M059J (cell line): ENCODE measurements at places on chromosomes 5 and 9. TPM values are rescaled to one million over a fixed set of nuclear protein-coding genes. Genes with fewer than 3 reads are reported as not detected.

The CDC20B gene
- not detected in 2 replicates for total RNA-seq

DNA sequence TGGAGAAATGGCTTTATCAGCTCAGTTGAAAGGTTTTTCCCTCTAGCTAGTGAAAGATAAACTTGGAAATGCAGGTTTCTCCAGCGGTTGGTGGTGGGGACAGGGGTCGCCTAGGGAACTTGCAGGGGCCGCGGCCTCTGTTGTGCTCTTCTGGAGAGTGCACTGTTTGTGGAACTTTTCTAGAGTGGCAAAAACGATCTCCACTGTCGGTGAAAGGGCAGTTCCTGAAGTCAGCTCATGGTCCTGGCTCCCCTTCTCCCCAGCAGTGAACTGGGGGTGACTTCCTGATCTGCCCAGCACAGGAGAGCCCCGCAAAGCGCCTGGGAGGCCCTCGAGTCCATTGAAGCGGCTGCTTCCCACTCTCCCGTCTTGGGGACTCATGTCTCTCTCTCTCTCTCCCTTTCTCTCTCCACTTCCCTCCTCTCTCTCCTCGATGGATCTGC is 3.2 kb downstream of the IRX1 start:
- peak; percentile 59 for DNase-seq

GRCh38 chr5:61995486-61995885 is 310.5 kb upstream of the KIF2A start:
- no peak for DNase-seq

The PCSK5 gene
- 0.07 and 0.10 TPM in 2 replicates for total RNA-seq

- no peak for DNase-seq
These were observed 622 bp upstream of the ISL1 start for GRCh38 chr5:51382521-51383130.

GRCh38 chr5:89668821-89669220 is 740.7 kb downstream of the CETN3 start:
- no peak for DNase-seq

DNA sequence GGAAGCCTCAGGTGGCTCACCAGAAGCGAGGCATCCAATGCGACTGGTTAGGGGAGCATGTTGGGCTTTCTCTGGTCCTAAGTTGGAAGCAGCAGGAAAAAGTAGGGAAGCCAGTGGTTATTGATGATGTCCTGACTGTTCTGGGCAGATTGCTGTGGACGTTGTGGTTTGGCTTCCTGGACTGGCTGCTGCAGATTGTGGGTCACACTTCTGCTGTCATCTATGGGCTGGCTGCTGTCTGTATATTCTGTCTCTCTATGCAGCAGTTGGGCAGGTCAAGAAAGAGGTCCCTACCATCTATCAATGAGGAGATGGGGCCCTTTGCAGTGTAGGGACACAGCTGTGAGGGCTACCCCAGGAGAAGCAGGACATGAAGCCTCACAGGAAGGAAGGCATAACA is 13.5 kb upstream of the MARCHF6 start:
- no peak for DNase-seq

- DNase-seq, result no peak
These were observed 75.5 kb downstream of the FGF1 start for GRCh38 chr5:142610176-142611001.

- DNase-seq, result no peak
These were observed 3.8 kb downstream of the TCOF1 start for GRCh38 chr5:150361301-150361700.

- DNase-seq, result peak; percentile 61
These were observed 1.9 kb downstream of the RAI14 start for GRCh38 chr5:34657988-34658387.

DNA sequence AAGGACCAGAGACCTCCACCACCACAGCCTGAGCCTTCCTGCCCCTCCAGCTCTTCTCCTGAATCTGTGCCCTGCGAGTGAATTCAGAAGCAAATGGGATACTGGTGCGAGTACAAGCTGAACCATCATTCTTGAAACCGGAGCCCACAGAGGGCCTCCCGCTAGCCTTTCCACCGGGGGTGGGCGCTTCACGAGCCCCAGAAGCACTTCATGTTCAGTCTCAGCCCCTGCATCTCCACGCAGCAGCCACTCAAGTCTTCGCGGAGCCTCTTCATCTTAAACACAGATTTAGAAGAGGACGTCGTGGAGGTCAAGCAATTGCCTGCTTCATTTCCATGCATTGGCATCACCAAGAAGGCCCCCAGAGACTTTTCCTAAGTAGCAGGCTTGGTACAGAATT is 26.0 kb upstream of the OLFM1 start:
- no peak for DNase-seq

- DNase-seq, result no peak
These were observed 66.1 kb downstream of the KIF24 start for GRCh38 chr9:34262971-34263370.

- no peak for DNase-seq
These were observed 156.4 kb downstream of the ST8SIA4 start for GRCh38 chr5:100746730-100747129.

The SLC9A3 gene
- total RNA-seq, result 2.9 and 3.0 TPM in 2 replicates

The TTC23L gene
- total RNA-seq, result not detected in 2 replicates

- peak; percentile 68 for DNase-seq
These were observed 11.7 kb upstream of the OR13D1 start for GRCh38 chr9:104682642-104683041.

The SPEF2 gene
- 1.2 and 2.4 TPM in 2 replicates for total RNA-seq

DNA sequence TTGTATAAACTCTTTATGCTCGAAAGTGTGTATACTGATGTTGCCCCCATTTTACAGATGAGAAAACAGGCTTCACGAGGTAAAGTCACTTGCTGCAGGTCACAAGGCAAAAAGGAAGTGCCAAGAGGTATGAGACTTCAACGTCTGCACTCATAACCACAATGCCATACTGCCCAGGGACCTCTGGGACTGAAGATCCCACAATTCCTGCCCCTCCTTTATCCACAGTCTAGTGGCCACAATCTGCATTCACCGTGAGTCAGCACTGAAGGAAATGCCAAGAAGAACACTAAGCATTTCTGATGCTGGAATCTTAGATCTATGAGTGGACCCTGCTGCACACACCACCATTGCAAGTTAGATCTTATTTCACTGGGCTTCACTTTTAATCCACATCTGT is 37.3 kb downstream of the MED27 start:
- DNase-seq, result peak; percentile 99

- DNase-seq, result peak; percentile 11
These were observed 227.8 kb downstream of the ICE1 start for GRCh38 chr5:5650242-5650641.

GRCh38 chr9:13786131-13786530 is 506.6 kb upstream of the MPDZ start:
- peak; percentile 47 for DNase-seq

The SPATA31C1 gene
- total RNA-seq, result not detected in 2 replicates

DNA sequence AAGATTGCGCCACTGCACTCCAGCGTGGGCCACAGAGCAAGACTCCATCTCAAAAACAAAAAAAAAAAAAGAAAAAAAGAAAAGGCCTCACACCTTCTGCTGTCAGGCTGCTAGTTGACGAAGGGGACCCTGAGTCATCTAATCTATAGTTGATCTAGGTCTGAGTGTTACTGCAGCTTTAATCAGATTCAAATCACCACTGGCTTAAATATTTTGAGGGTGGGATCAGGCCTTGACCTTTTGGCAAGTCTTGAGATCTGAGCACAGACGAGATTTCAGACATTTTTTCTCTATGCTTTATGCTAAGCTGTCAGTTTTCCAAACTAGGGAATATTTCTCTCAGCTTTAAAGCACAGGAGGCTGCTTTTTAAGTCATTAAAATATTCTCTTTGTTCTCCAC is 240.9 kb downstream of the GLIS3 start:
- no peak for DNase-seq

- DNase-seq, result no peak
These were observed 32.0 kb downstream of the SMIM15 start for GRCh38 chr5:61130289-61130688.

The ECM2 gene
- total RNA-seq, result 0.47 and 1.0 TPM in 2 replicates

- peak; percentile 91 for DNase-seq
These were observed 8.9 kb upstream of the PALM2AKAP2 start for GRCh38 chr9:109771087-109771486.

DNA sequence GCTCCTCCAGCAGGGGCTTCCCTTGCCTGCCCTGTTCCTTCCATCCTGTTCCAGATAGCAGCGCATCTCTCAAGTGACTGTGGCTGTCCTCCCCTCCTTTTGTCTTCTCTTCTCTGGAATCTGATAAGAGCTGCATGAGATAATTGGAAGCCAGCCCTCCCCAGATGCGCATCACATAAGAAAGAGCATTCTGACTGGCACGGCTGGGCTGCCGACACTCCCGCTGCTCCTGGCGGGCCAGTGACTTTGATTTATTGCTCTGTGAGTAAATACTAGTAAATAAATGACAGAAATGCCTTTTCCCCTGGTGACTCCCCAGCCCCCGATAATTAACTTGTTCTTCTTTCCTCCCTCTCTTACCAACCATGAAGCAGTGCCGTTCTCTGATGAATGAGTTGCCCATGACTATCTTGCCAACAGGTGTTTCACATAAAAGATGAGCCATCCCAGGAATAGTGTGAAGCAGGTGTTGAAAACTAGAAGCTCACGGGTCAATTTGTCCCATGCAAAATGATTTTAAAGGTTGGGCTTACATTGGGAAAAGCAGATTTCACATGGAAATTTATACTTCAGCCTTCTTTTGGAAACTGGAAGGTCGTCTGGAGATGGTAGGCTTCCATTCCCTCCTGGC is 212.3 kb downstream of the ERCC6L2 start:
- no peak for DNase-seq

GRCh38 chr9:32264170-32264864 is 120.1 kb upstream of the ACO1 start:
- peak; percentile 71 for DNase-seq

The NME5 gene
- total RNA-seq, result 0.25 and 1.8 TPM in 2 replicates
